ENCODE measurements at places on chromosomes 1 and 21.

GRCh38 chr1:91799863-91800262, 86.1 kb downstream of the TGFBR3 start:
- no peak for DNase-seq

GRCh38 chr1:118949315-118949714, 38.8 kb downstream of the TBX15 start:
- DNase-seq, result no peak

DNA sequence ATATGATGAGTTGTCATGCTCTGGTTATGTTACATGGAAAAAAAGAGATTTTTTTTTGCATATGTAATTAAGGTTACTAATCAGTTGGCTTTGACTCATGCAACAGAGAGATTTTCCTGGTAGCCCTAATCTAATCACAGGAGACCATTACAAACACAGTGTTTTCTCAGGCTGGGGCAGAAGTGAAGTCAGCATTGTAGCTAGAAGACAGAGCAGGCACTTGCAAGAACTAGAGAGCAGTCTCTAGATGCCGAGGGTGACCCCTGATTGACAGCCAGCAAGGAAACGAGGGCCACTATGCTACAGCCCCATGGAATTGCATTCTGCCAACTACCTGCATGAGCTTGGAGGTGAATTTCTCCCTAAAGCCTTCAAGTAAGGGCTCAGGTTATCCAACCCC, 151.3 kb downstream of the RUNX1 start:
- no peak for DNase-seq

- no peak for DNase-seq
Measured at GRCh38 chr1:30728832-30729638, 5.7 kb upstream of the MATN1 start.

- DNase-seq, result no peak
Measured at GRCh38 chr1:118589238-118589846, 398.8 kb downstream of the TBX15 start.

DNA sequence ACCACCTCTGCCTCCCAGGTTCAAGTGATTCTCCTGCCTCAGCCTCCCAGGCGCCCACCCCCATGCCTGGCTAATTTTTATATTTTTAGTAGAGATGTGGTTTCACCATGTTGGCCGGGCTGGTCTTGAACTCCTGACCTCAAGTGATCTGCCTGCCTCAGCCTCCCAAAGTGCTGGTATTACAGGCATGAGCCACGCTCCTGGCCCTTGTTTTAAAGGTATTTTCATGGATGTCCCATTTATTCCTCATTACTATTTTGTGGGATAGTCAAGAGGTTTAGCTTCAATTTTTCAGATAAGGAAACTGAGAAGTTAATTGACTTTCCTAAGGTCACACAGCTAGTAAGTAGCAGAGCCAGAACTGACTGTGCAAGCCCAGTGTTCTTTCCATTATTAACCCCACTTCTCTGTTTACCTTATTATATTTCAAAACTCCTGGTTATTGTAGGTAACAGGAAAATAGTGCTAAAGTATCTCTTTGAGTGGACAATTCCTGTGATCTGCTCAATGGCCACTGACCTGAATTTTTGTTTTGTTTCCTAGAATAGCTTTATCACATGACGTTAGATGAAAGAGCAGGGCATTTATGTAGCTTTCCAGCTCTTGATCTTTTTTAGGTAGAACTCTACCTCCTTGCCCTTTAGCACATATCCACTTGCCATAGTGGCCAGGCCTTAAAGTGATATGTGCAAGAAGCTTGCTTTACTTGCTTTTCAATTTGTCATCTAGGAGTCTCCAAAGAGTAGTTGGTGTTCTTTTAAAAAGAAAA, 13.6 kb downstream of the ZYG11B start:
- no peak for DNase-seq

- no peak for DNase-seq
Measured at GRCh38 chr1:23772854-23773242, 5.4 kb upstream of the PITHD1 start.

GRCh38 chr1:157487504-157487903, 64.8 kb downstream of the FCRL5 start:
- no peak for DNase-seq

DNA sequence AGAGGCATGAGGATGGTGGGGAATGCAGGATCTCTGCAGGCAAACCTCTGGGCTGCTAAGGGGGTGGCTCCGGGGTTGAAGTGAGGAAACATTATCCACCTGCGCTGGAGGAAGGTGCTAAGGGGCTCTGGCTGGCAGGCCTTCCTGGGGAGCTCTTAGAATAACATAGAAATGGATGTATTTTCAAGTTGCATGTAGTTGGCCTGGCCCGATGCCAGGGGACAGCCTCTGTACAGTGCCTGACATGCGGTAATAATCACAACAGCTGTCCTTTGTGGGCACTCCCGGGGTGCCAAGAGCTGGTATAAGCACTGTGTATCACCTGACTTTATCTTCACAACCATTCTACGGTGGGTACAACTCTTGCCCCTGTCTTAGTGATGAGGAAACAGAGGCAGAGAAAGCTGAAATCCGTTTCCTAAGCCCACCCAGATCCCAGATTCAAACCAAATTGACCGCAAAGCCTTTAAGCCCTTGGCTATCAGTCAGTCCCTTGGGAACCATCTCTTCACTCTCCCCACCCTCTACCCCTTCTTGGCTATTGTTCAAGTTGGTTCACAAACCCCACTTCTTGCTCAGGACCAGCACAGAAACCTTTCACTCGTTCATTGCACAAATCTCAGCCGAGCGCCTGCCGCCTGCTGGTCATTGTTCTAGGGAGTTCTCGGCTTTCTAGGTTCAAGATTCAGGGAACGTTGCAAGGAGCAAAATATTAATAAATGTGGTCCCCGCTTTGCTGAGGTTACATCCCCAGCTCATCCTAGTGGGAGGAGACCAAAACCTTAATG, 30.9 kb downstream of the PADI4 start:
- DNase-seq, result no peak

DNA sequence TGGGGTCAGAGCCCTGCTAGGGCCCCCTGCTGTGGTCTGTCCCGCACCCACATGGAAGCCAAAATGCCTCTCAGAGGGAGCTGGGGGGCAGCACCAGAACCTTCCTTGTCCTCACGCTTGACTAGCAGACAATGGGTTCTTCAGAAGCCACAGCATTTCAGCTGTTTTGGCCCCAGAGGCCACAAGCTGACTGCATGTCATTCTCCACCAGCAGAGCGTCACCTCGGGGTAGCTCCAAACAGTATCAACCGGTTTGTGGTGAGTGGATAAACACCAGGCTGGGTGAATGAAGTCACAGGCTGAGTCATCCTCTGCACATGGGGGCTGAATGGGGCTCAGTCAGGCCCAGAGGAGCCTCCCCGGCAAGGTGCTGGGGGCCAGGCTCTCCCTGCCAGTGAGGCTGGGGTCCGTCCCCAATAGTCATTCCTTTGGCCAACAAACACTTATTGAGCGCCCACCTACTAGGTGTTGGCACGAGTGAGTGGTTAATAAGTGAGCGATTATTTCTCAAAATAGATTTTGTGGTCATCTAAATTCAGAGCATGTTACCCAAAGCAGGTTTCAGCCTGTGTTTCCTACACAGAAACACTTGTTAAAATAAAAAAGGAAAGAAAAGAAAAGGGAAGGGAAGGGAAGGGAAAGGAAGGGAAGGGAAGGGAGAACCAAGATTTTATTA, 9.1 kb downstream of the OLIG1 start:
- no peak for DNase-seq

- no peak for DNase-seq
Measured at GRCh38 chr1:69148731-69149130, 419.0 kb upstream of the LRRC7 start.

DNA sequence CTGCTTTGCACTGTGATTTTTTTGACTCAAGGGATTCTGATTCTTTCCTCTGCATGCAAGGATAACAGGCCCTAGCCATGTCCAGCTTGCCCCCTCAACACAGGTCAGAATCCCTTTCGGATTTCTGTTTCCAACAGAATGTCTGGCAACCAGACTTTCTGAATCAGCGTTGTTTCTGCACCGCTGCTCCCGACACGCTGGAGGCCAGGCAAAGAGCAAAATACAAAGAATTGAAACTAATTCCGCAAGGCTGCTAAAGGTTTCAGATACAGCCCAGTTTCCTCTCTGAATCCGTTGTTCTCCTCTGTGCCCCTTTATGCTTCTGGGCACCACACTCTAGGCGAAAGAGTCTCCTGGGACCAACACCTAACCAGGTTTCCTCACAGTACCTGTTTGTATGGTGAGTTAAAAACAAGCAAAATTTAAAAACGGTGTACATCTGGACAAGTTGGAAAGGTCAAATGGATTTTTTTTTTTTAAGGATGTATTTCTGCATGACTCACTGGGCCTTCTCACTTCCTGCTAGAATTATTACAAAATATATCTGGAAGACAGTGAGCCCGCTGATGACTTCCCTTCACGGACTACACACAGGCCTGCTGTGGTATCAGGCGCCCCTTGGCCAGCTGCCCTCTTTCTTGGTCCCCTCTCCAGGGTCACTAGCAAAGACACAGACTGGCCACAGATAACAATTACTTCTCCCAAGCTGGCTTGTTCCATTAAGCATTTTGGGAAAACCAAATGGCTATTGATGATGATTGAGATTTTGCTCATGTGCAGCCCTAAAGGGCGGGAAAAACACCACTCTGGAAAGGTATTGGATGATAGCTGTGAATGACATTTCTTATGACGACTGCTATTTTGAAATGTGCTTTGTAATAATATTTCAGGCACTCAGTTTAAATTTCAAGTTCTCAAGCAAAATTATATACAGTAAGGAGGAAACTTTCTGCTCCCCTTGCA, 118.3 kb downstream of the TGFB2 start:
- DNase-seq, result no peak

GRCh38 chr1:26375081-26375480, 2.5 kb upstream of the ZNF683 start:
- DNase-seq, result no peak
